ENCODE measurements at places on chromosomes 12 and 14. TPM values are rescaled to one million over a fixed set of nuclear protein-coding genes. Genes with fewer than 3 reads are reported as not detected.

The NANOG gene
- total RNA-seq = 0.15 TPM

The SPTB gene
- 0.88 TPM for total RNA-seq

The HOXC5 gene
- 0.96 TPM for total RNA-seq

The CABP1 gene
- 2.3 TPM for total RNA-seq

Data from breast epithelium (tissue), 4 donors.